ENCODE measurements at places on chromosomes 2 and 18. TPM values are rescaled to one million over a fixed set of nuclear protein-coding genes. Genes with fewer than 3 reads are reported as not detected.

CD8B2 gene
- not detected for total RNA-seq

ACTG2 gene
- total RNA-seq = 13.7 TPM

COL5A2 gene
- 24.2 TPM for total RNA-seq

COLEC12 gene
- 2.3 TPM for total RNA-seq

ABCG5 gene
- total RNA-seq = not detected

RAPGEF4 gene
- total RNA-seq = 1.4 TPM

TBC1D8 gene
- total RNA-seq = 21.8 TPM

LRP2 gene
- 2.4 TPM for total RNA-seq

GATA6 gene
- 0.09 TPM for total RNA-seq

C2orf15 gene
- total RNA-seq = 5.5 TPM

C2orf72 gene
- 1.1 TPM for total RNA-seq

ADAM23 gene
- total RNA-seq = 21.3 TPM

SLC35F5 gene
- 22.2 TPM for total RNA-seq

CFC1 gene
- total RNA-seq = 0.31 TPM

DNA sequence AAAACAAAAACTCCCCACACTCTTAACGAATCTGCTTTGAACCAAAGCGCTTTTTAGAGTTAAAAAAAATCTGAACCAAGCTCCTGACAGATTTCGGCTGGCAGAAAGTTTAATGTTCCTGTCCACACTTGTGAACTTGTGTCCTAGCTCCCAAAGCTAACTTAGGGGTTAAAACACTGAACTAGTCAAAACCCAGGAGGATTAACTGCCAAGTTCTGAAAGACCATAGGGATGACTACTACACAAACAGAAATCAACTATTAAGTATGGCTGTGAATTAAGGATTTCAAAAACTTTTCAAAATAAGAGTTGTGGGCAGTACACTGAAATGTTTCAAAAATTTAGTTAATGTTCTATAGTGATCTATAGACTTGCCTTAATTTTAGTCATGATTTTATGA, 26.2 kb upstream of the CDKL4 start:
- no peak overlapping the region for H3K27ac ChIP-seq
- no peak overlapping the region for H3K4me3 ChIP-seq
- no peaks in the 10 kb centered on the region for H3K4me1 ChIP-seq
- no peaks in the 10 kb centered on the region for H3K27me3 ChIP-seq
- H3K36me3 ChIP-seq = peaks cover 4% of the 10 kb centered on the region

GRCh38 chr2:216057688-216058193, 23.9 kb downstream of the PECR start:
- no peak overlapping the region for H3K4me3 ChIP-seq
- DNase-seq = no peak
- H3K4me1 ChIP-seq = no peaks in the 10 kb centered on the region
- H3K36me3 ChIP-seq = no peaks in the 10 kb centered on the region

- no peak overlapping the region for H3K4me3 ChIP-seq
- no peaks in the 10 kb centered on the region for H3K4me1 ChIP-seq
- DNase-seq = no peak
- no peak overlapping the region for H3K27ac ChIP-seq
Observed at GRCh38 chr2:190908532-190908931, 27.9 kb downstream of the GLS start.

DNA sequence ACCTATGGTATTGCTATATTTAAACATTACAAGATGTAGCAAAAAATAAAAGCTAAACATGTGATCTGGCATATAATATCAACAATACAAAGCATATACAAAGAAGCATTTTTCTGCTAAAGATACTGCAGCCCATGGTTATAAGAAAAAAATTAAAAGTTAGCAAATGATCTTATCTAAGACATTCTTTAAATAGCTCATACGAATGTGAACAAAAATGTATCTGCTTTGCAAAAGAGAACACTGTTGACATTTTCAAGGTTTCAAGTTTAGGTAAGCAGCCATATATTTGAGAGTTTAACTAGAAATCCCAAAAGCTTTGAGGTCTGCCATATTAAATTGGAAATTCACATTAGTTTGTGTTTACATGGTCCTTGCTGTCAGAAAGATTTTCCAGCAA, 301.0 kb upstream of the SLC39A10 start:
- H3K4me1 ChIP-seq = no peaks in the 10 kb centered on the region
- H3K36me3 ChIP-seq = no peaks in the 10 kb centered on the region
- H3K27me3 ChIP-seq = no peaks in the 10 kb centered on the region
- no peak for DNase-seq
- H3K4me3 ChIP-seq = no peak overlapping the region

- no peak for DNase-seq
- H3K27ac ChIP-seq = no peak overlapping the region
- peaks cover 42% of the 10 kb centered on the region for H3K27me3 ChIP-seq
- no peaks in the 10 kb centered on the region for H3K36me3 ChIP-seq
Observed at GRCh38 chr18:48409591-48410094, 460 bp upstream of the ZBTB7C start.

DNA sequence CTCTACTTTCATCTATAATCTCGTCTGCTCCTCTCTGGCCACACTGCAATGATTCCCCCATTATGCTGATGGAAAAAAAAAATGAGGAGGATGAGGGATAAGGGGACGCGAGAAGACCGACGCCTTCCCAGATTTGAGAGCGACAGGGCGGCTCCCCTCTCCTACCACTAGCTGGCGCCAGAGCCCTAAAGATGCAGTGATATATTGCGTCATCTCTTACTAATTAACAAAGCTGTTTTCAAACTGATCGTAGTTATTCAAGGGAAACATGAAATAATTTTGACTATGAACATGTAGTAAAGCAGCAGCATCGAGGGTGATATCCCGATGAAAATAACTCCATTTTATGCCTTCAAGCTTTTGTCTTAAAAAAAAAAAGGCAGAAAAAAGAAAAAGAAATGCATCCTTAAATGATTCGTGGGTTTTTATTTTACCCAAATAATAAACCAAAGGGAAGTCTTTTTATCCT, 48.0 kb upstream of the HNRNPA3 start:
- peak; percentile 89 for DNase-seq
- H3K4me1 ChIP-seq = peaks cover 10% of the 10 kb centered on the region
- no peak overlapping the region for H3K4me3 ChIP-seq
- no peaks in the 10 kb centered on the region for H3K36me3 ChIP-seq
- no peak overlapping the region for H3K27ac ChIP-seq

- H3K36me3 ChIP-seq = no peaks in the 10 kb centered on the region
- DNase-seq = no peak
- H3K27me3 ChIP-seq = no peaks in the 10 kb centered on the region
Observed at GRCh38 chr18:28357766-28358401, 181.0 kb upstream of the CDH2 start.

GRCh38 chr2:40497251-40497859, 45.5 kb upstream of the SLC8A1 start:
- no peak overlapping the region for H3K4me3 ChIP-seq
- no peaks in the 10 kb centered on the region for H3K4me1 ChIP-seq
- DNase-seq = no peak
- no peaks in the 10 kb centered on the region for H3K27me3 ChIP-seq

DNA sequence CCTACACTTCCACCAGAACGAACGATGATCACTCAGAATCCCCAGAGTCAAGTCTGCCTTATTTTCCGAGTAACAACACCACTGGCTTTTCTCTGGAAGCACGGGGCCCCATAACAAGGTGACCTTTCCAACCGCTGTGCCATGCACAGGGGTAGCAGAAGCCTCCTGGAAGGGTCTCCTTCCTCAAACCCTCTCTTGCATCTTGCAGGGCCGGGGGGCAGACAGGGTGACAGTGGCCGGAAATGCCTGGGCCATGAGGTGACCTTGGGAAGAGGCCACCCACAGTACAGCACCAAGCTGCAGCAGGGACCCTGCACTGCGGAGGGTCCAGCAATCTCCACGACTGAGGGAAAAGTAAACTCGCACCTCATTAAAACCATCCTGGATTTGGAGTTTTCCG, 108.5 kb downstream of the PXDN start:
- H3K4me3 ChIP-seq = no peak overlapping the region
- DNase-seq = no peak
- no peaks in the 10 kb centered on the region for H3K27me3 ChIP-seq
- peaks cover 6% of the 10 kb centered on the region for H3K36me3 ChIP-seq
- no peaks in the 10 kb centered on the region for H3K4me1 ChIP-seq
- H3K27ac ChIP-seq = no peak overlapping the region

DNA sequence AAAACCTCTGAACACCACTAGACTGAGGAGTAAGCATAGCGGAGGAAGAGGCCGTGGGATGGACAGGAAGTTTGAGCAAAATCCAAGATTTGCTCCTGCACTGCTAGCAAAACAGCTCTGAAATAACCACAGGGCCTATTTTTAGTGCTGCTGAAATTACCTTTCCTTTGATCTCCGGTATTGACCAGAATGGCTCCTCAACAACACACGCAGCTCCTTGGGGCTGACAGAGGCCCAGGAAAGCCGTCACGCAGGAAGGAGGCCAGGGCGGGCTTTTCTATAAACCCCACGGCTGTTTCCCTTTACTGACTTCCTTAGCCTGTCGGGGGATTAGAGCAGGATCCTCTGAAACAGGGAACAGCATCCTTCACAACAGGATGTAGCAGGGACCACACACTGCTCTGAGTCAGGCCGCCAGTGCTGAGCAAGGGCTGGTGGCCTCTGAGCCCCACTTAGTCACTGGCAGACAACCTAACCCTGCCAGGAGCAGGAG, 80.8 kb upstream of the LCLAT1 start:
- H3K4me3 ChIP-seq = no peak overlapping the region
- DNase-seq = no peak
- no peaks in the 10 kb centered on the region for H3K36me3 ChIP-seq
- H3K27ac ChIP-seq = no peak overlapping the region

DNA sequence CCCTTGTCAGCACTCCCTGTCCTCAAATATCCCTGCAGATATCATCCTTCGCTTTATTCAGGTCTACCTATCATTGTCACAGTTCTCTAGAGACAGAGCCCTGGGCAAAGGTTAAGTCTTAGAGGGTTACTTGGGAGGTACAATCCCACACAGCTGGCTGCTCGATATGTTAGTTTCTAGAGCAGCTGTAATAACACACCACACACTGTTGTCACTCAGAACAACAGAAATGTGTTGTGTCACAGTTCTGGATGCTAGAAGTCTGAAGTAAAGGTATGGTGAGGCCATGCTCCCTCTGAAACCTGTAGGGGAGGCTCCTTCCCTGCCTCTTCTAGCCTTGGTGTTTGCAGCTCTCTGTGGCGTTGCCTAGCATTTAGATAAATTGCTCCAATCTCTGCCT, 9.9 kb upstream of the RAPGEF4 start:
- no peak overlapping the region for H3K27ac ChIP-seq
- no peak overlapping the region for H3K4me3 ChIP-seq
- no peaks in the 10 kb centered on the region for H3K4me1 ChIP-seq
- DNase-seq = no peak
- H3K36me3 ChIP-seq = no peaks in the 10 kb centered on the region

- no peak overlapping the region for H3K4me3 ChIP-seq
- no peak for DNase-seq
- H3K36me3 ChIP-seq = no peaks in the 10 kb centered on the region
- H3K27ac ChIP-seq = no peak overlapping the region
- H3K27me3 ChIP-seq = no peaks in the 10 kb centered on the region
- no peaks in the 10 kb centered on the region for H3K4me1 ChIP-seq
Observed at GRCh38 chr2:231490801-231491200, 26.5 kb upstream of the NCL start.

DNA sequence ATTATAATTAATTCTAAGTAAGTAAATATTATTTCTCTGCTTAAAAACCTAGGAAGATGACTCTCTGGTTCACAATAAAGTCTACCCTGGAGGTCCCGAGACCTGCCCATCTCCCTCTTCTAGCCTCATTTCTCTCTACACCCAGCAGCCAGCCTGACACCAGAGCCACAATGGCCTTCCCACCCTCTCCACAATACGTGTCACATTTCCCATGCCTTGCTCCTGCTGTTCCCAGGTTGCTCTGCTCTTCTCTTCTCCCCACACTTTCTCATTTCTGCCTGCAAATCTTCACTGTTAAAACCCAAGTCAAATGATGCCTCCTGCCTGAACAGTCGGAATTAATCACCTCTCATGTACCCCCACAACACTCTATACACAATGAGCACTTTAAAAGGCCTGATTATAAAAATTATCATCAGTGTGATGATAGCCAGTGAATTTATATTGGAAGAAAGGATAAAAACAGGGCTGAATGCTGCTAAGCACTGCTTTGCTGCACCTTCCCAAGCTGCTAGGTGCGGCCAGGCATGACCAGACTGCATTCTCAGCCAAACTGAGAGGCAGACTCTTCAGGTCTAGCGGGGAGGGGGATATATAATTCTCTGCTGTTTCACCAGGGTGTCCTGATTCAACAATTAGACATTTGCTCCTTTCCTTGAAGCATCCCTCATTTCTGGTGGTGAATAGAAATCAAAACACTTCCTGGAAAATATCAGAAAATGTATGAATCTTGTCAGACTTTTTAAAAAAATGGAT, 160.6 kb downstream of the DTNA start:
- no peaks in the 10 kb centered on the region for H3K27me3 ChIP-seq
- no peaks in the 10 kb centered on the region for H3K36me3 ChIP-seq
- no peak overlapping the region for H3K27ac ChIP-seq
- no peak overlapping the region for H3K4me3 ChIP-seq

- H3K4me3 ChIP-seq = no peak overlapping the region
- no peaks in the 10 kb centered on the region for H3K36me3 ChIP-seq
- H3K4me1 ChIP-seq = no peaks in the 10 kb centered on the region
- no peaks in the 10 kb centered on the region for H3K27me3 ChIP-seq
- no peak for DNase-seq
- no peak overlapping the region for H3K27ac ChIP-seq
Observed at GRCh38 chr2:95031726-95032116, 6.2 kb downstream of the MAL start.

GRCh38 chr2:65357095-65357958, 75.1 kb downstream of the SPRED2 start:
- H3K4me1 ChIP-seq = peaks cover 4% of the 10 kb centered on the region
- no peaks in the 10 kb centered on the region for H3K36me3 ChIP-seq
- no peak overlapping the region for H3K4me3 ChIP-seq
- no peaks in the 10 kb centered on the region for H3K27me3 ChIP-seq
- DNase-seq = no peak

- no peaks in the 10 kb centered on the region for H3K27me3 ChIP-seq
- no peaks in the 10 kb centered on the region for H3K4me1 ChIP-seq
- no peak overlapping the region for H3K4me3 ChIP-seq
- H3K27ac ChIP-seq = no peak overlapping the region
- H3K36me3 ChIP-seq = peaks cover 3% of the 10 kb centered on the region
Observed at GRCh38 chr18:62957885-62958472, 242.6 kb downstream of the PHLPP1 start.

GRCh38 chr18:28855524-28855923, 678.6 kb upstream of the CDH2 start:
- H3K27me3 ChIP-seq = no peaks in the 10 kb centered on the region
- H3K36me3 ChIP-seq = no peaks in the 10 kb centered on the region
- DNase-seq = no peak
- no peaks in the 10 kb centered on the region for H3K4me1 ChIP-seq
- no peak overlapping the region for H3K4me3 ChIP-seq

DNA sequence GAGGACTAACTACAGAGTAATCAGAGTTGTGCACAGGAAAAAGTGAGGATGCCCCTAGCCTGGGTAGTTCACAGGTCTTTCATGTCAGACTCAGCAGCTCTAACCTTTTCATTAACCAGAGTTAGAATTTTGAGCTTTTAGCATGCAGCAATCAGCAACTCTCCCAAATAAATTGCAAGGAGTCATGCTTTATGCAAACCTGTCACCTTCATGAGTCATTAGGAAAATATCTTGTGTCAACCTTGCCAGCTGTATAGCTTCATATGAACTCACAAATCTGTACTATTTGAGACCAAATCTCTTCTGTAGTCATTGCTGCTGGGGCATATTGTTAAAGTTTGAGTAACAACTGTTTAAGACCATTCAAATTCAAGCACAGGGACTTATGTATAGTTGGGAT, 382.3 kb upstream of the NT5C1B start:
- H3K36me3 ChIP-seq = no peaks in the 10 kb centered on the region
- H3K4me1 ChIP-seq = peaks cover 6% of the 10 kb centered on the region
- H3K27me3 ChIP-seq = no peaks in the 10 kb centered on the region
- no peak for DNase-seq
- no peak overlapping the region for H3K4me3 ChIP-seq

- no peaks in the 10 kb centered on the region for H3K27me3 ChIP-seq
- no peak overlapping the region for H3K27ac ChIP-seq
- no peaks in the 10 kb centered on the region for H3K4me1 ChIP-seq
- H3K36me3 ChIP-seq = no peaks in the 10 kb centered on the region
Observed at GRCh38 chr2:238761868-238762267, 86.0 kb upstream of the TWIST2 start.
